T-helper 17 cell (primary cell): ENCODE measurements at places on chromosomes 4 and X.

- no peak for DNase-seq
Measured at GRCh38 chr4:113511944-113512343, 249.6 kb downstream of the CAMK2D start.

GRCh38 chrX:77597511-77597910 is 150.3 kb downstream of the FGF16 start:
- no peak for DNase-seq

DNA sequence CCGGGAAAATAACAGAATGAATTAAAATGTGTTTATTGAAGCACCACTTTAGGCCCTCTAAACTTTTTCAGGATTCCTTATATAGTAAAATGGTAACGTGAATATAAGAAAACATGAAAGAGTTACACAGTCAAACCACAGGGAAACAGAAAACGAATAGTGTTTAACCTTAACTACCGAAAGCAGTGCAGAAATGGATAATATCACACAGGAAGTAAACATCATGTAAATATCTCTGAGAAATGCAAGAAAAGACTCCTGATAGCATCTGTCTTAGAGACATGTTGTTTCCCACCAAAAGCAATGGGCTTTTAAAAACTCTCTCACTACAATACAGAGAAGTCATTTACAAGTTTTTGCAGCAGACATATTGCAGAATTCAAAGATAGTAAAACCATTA is 323.9 kb upstream of the CXXC4 start:
- no peak for DNase-seq

DNA sequence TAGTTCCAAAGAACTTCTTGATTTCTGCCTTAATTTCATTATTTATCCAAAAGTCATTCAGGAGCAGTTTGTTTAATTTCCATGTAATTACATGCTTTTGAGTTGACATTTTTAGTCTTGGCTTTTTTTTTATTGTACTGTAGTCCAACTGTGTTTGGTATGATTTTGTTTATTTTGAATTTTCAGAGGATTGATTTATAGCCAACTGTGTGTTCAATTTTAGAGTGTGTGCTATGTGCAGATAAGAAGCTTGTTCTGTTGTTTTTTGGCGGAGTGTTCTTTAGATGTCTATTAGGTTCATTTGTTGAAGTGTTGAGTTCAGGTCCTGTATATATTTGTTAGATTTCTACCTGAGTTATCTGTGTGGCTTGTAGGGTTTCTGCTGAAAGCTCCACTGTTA is 533.6 kb downstream of the TRAM1L1 start:
- no peak for DNase-seq

DNA sequence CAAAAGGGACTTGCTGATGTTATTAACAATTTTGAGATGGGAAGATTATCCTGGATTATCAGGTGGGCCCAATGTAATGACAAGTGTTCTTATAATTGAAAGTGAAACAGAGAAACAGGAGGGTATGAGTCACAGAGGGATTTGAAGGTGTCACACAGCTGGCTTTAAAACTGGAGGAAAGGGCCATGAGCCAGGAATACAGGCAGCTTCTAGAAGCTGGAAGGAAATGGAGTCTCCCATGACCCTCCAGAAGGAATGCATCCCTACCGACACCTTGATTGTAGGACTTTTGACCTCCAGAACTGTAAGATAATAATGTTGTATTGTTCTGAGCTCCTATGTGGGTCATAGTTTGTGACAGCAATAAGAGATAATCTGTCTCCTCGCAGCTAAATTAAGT is 98.0 kb upstream of the STIM2 start:
- no peak for DNase-seq

- no peak for DNase-seq
Measured at GRCh38 chrX:96771486-96771885, 86.8 kb downstream of the DIAPH2 start.

GRCh38 chr4:45692131-45692735 is 431.6 kb downstream of the GABRG1 start:
- DNase-seq: no peak

DNA sequence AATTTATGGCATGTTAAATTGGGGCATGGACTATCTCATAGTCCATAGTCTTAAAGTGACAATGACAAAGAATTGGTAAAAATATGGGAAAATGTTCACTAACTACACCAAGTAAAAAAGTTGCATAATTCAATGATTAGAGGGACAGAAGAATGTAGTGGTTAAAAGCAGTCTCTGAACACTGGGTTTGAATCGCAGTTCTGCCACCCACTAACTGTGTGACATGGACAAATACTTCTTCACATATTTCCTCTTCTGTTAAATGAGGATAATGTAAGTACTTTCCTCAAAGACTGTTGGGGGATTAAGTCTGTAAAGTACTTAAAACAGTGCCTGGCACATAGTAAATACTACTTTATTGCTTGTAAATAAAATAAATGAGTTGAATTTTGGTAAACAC is 15.3 kb downstream of the COQ2 start:
- no peak for DNase-seq

DNA sequence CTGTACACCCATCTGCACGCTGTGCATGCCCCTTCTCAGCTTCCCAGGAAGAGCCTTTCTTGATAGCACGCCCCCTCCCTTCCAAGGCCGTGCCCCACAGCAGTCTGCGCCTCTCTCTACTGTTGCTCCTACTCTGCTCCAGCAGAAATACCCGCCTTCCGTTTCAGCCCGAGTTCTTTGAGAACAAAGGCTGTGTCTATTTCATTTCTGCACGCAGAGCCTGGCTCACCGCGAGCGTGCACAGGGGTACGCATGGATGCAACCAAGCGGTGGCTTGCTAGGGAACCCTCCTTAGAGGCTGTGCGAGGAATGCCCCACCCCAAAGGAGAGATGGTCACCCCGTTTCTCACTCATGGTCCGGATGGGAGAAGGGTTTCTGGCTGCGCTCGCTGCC is 485 bp downstream of the AADAT start:
- DNase-seq: no peak

DNA sequence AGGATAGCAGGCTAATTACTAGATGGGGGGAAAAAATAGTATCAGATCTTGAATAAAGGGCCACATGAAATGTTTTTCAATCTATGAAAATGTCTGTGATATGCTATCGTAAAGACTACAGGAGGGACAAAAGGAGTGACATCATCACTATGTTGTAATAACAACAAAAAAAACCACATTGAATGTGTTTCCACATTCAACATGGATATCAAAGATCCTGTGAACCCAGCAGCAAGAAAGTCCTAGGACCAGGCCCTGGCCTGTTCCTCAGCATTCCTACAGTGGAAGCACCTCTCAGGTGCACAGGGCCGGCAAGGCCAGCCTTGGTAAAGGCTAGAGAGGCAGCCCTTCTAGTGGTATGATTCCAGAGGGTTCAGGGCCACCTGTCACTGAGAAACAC is 118.3 kb downstream of the RELL1 start:
- no peak for DNase-seq
